K562 (cell line): ENCODE measurements at places on chromosomes 2 and 18.

DNA sequence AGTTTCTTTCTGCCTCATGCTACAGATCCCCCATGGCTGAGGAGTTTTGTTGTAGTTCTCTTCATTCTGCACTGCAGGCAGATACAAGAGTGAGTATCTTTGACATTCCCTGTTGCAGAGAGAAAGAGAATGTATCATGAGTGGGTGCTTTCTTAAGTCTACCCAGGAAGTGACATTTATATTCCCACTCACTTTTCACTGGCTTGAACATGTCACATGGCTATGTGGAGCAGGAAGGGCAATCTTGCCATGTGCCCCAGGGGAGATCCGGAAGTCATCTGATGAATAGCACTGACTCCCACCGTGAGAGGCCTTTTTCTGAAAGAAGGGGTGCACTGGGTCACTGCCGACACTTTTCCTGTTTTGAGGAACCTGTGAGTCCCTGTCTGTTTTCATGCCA is 66.4 kb upstream of the BOD1L2 start:
- DNase-seq = no peak

DNA sequence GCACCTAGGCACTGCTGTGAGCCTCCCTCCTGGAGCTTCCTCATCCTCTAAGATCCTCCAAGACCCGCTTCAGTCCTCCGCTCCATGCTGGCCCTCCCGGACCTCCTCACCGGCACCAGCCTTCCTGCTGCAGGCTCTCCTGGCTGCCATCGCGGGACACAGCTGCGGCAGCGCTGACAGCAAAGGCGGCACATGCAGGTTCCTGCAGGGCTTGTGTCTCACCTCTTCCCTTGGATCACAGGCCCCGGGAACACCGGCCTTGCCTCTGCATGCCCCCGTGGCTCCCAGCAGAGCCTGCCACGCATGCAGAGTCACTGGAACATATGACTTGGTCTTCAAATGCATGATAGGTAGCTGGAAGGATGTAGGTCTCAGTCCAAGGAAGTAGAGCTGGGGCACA is 67.2 kb downstream of the PTGR3 start:
- DNase-seq = no peak

- DNase-seq = no peak
Observed at GRCh38 chr2:178635897-178636296, 155.6 kb downstream of the PLEKHA3 start.

DNA sequence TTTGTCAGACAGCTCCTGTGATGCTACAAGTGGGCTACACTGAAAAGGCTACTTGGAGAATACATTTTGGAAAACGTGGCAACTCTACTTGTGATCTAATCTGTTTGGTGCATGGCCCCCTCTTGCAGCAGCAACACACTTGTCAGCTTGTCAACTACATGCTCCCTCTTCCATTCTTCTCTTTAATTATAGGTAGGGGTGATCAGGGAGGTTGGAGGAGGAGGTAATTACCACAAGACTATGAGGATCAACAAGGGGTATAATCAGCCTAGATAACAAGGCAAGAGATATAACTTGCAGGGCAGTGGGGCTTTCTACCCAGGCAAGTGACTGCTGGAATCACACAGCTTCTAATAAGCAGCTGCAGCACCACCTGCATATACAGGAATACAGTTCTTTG is 104.9 kb downstream of the ACVR1 start:
- DNase-seq = no peak
